ENCODE measurements at places on chromosomes 3 and 15. TPM values are rescaled to one million over a fixed set of nuclear protein-coding genes. Genes with fewer than 3 reads are reported as not detected.
A peak's percentile ranks its signal among the peaks of the same experiment; 100 is the strongest.

DNA sequence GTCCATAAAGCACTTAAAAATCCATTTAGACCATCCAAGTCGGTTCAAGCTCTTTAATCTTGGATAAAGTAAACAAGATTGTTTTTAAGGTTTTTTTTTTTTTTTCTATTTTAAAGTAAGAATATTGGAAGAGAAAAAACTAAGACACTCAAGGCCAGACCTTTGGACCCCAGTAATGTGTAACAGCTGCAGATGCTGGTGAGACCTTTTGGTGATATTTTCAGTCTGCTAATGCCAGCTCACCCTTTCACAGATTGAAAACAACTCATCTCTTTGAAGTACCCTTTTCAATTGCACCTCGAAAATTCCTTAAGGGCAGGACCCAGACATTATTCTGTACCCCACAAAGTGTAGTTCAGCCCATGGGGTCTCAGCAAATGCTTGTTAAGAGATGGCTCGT lies 260.7 kb upstream of the CTNNB1 start:
- H3K27ac ChIP-seq, result no peak overlapping the region
- no peaks in the 10 kb centered on the region for H3K27me3 ChIP-seq
- DNase-seq, result no peak
- H3K4me3 ChIP-seq, result no peak overlapping the region
- H3K36me3 ChIP-seq, result no peaks in the 10 kb centered on the region

- no peak overlapping the region for H3K27ac ChIP-seq
- H3K4me1 ChIP-seq, result peaks cover 6% of the 10 kb centered on the region
- H3K4me3 ChIP-seq, result no peak overlapping the region
- H3K27me3 ChIP-seq, result no peaks in the 10 kb centered on the region
- DNase-seq, result no peak
- no peaks in the 10 kb centered on the region for H3K36me3 ChIP-seq
Observed at GRCh38 chr3:54755756-54756155, 172.1 kb downstream of the LRTM1 start.

- H3K27ac ChIP-seq, result no peak overlapping the region
- no peaks in the 10 kb centered on the region for H3K36me3 ChIP-seq
- H3K27me3 ChIP-seq, result no peaks in the 10 kb centered on the region
- DNase-seq, result no peak
- no peaks in the 10 kb centered on the region for H3K4me1 ChIP-seq
Observed at GRCh38 chr3:79421273-79421672, 346.5 kb downstream of the ROBO1 start.

- peak overlapping the region; percentile 31 for H3K4me3 ChIP-seq
- DNase-seq, result peak; percentile 83
- peak overlapping the region; percentile 69 for H3K27ac ChIP-seq
Observed at GRCh38 chr3:16837602-16838001, 47.2 kb upstream of the PLCL2 start.

DNA sequence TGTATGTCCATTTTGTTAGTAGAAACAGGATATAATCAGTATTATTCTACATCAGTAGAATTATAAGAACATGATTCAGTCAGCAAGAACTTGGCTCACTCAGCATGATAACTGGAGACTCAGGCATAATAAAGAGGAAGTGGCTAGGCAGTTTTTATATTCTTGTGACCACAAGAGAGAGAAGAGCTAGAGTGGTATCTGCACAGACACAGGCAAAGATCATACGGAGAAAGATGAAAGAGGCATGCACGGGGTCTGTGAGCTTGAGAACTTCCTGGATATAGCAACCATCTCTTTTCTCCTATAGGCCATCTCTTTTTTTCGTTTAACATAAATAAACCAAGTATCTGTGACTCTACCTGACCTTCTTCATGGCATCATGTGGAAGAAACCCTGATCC lies 46.8 kb downstream of the MYO5A start:
- H3K4me1 ChIP-seq, result peaks cover 7% of the 10 kb centered on the region
- peak overlapping the region; percentile 53 for H3K27ac ChIP-seq
- H3K36me3 ChIP-seq, result no peaks in the 10 kb centered on the region
- DNase-seq, result peak; percentile 73
- H3K27me3 ChIP-seq, result no peaks in the 10 kb centered on the region

- no peak overlapping the region for H3K4me3 ChIP-seq
- H3K27me3 ChIP-seq, result no peaks in the 10 kb centered on the region
- H3K4me1 ChIP-seq, result no peaks in the 10 kb centered on the region
- H3K36me3 ChIP-seq, result peaks cover 16% of the 10 kb centered on the region
- no peak overlapping the region for H3K27ac ChIP-seq
- no peak for DNase-seq
Observed at GRCh38 chr3:47065681-47066080, 86.2 kb downstream of the NBEAL2 start.

- H3K27me3 ChIP-seq, result no peaks in the 10 kb centered on the region
- H3K27ac ChIP-seq, result no peak overlapping the region
- DNase-seq, result no peak
Observed at GRCh38 chr3:132703733-132704132, 18.5 kb downstream of the NPHP3 start.

DNA sequence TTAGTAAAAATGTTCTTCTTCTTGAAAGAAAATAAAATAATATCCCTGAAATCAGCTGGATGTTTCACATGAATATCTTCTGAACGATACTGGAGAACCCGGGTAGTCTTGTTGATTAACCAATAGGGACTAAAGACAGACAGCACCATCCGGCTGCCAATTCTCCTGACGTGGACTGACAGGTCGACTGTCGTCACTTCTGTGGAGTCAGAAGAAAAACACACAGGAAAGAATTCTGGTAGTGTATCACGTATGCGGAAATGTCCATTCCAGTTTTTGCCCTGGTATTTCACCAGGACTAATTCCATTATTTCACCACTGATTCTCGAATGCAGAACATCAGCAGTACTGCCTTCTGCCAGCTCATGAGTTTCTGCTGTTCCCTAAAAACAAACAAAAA lies 144.6 kb downstream of the VPS13C start:
- no peaks in the 10 kb centered on the region for H3K27me3 ChIP-seq
- H3K36me3 ChIP-seq, result no peaks in the 10 kb centered on the region
- no peak overlapping the region for H3K27ac ChIP-seq
- no peak overlapping the region for H3K4me3 ChIP-seq
- no peaks in the 10 kb centered on the region for H3K4me1 ChIP-seq
- DNase-seq, result no peak

GRCh38 chr15:57090496-57090859 lies 172.0 kb downstream of the TCF12 start:
- H3K4me3 ChIP-seq, result no peak overlapping the region
- no peak for DNase-seq
- H3K27ac ChIP-seq, result no peak overlapping the region
- no peaks in the 10 kb centered on the region for H3K4me1 ChIP-seq

GRCh38 chr3:186283651-186284348 lies 78.2 kb downstream of the DGKG start:
- H3K36me3 ChIP-seq, result no peaks in the 10 kb centered on the region
- peaks cover 7% of the 10 kb centered on the region for H3K4me1 ChIP-seq
- no peak for DNase-seq
- H3K4me3 ChIP-seq, result no peak overlapping the region
- peaks cover 7% of the 10 kb centered on the region for H3K27me3 ChIP-seq
- H3K27ac ChIP-seq, result no peak overlapping the region

- H3K27ac ChIP-seq, result peak overlapping the region; percentile 66
- H3K36me3 ChIP-seq, result peaks cover 55% of the 10 kb centered on the region
- peak; percentile 92 for DNase-seq
- no peaks in the 10 kb centered on the region for H3K27me3 ChIP-seq
Observed at GRCh38 chr15:98927022-98927421, 80.6 kb downstream of the PGPEP1L start.

CPA3 gene
- polyA plus RNA-seq, result 1.7 TPM

SEMA5B gene
- 35.4 TPM for polyA plus RNA-seq

PPM1M gene
- 18.0 TPM for polyA plus RNA-seq

KBTBD13 gene
- 0.65 TPM for polyA plus RNA-seq

UQCC5 gene
- polyA plus RNA-seq, result 12.5 TPM
